ENCODE measurements at places on chromosomes 1 and 21.

DNA sequence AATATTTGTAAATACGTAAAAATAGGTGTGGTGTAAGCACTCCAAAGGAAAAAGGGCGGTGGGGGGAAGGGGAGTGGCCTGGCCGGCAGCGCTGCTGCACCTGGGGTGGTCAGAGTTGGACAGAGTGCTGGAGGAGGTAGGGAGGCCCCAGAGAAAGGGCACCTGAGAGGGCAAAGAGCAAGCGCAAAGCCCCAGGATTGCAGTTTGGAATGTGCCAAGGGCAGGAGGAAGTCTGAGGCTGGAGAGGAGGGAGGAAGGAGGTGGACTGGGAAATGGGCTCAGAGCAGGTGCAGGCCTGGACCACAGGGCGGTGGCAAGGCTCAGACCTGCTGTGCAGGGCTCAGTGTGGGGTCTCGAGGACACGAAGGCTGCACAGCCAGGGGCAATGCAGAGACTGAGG is 30.6 kb downstream of the LDLRAP1 start:
- no peak for DNase-seq

DNA sequence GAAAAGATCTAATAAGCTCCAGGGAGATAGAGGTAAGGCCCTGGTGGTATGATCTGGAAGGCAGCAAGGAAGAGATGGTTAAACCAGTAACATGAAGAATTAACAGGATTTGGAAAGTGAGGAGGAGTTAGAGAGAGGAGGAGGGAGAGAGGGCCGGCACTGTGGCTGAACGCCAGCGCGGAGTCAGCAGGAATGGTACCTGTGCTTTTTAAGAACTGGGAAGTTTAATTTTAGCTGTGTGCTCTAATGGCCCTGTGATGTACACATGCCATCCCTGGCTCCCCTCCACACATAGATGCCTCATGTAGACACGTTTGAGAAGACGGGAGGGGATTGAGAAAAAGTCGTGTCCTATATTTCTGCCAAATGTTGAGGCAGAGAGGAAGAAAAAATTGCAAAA is 13.8 kb upstream of the AVPR1B start:
- DNase-seq, result no peak

DNA sequence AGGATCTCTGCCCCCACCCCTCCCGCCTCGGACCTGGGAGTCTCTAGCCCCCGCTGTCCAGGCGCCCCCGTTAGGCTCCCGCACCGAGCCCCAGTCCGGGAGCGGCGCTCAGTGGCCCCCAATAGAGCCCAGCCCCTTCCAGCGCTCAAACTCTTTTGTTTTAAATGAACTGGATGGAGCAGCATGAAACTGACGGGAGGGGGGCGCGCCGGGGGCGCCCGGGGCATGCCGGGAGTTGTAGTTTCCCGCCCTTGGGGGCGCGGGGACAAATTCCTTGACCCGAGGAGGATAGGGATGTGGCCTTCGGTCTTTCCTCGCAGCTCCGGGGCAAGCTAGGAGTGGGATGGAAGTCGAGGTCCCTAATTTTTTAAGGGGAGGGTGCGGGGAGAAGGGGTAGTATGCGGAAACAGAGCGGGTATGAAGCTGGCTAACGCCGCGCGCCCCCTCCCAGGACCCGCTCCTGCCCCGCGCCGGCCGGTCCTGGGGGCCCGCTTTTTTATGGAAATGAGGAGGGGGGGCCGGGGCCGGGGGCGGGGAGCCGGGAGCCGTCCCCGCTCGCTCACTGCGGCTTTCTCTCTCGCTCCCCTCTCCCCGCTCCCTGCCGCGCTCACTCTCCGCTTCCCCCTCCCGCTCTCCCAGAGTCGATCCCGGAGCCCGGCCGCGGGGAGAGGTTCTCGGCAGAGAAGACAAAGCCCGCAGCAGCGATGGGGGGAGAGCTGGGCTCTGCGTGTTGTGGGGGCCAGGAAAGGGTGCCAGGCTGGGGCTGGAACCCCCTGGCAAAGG is at the start of gene MEX3A:
TSS of gene MEX3A (minus strand) at position 157 of the 783 bp plus-strand sequence. CDS start 467 bp downstream, outside the sequence.
- DNase-seq, result no peak

GRCh38 chr1:221015159-221015790 is 136.0 kb downstream of the HLX start:
- DNase-seq, result no peak

DNA sequence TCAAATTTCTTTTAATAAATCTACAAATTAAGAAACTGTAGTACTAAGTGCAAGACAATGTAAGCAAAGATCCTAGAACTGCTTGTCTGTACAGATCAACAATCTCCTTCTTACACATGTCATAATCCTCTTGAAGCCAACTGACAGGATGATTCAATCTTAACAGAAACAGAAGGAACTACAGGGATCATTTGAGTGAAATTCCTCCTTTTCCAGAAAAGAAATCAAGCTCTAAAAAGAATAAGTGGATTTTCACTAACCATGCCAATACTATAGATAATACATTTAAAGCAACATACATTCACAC is 53.2 kb downstream of the RAB3GAP2 start:
- no peak for DNase-seq

DNA sequence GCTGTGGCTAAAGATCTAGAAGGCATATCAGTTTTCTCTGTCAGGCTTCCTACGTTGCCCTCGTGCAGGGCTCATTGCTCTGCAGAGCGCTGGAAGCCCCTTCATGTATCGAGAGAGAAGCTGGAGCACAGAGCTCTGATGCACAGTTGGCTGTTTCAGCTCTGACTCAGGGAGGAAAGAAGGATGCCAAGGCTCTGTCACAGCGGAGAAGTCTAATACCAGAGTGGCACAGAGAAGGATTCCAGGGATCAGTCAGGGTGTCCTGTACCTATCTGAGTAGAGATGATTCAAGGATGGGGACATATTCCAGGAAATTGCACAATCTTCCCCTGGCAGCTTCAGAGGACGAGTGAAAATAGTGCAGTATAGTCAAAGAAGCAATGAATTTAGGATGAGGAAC is 179.2 kb upstream of the FMN2 start:
- no peak for DNase-seq

DNA sequence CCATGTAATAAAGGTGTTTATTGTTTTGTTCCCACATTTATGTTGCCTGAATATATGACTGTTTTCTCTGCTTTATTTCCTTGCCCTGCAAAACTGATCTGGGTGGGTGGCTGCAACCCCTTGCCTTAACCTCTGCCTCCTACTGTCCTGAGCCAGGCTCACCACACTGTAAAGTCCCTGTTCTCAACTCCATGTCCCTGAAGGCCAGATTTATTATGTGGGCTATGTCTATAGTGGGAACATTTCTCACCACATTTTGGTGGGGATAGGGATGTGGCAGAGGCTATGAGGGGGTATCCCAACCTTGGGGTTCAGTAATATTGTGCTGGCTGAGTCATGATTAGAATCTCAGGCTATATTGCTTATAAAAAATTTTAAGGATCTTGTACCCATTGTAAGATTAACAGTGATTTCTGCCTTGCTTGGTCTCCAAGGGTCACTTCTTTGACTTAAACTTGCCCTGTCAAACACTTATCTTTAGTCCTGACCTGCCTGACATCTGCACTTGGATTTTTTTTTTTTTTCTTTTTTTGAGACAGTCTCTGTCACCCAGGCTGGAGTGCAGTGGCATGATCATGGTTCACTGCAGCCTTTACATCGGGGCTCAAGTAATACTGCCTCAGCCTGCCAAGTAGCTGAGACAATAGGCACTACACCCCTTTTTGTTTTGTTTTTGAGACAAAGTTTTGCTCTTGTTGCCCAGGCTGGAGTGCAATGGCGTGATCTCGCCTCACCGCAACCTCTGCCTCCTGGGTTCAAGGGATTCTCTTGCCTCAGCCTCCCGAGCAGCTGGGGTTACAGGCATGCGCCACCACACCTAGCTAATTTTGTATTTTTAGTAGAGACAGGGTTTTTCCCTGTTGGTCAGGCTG is 3.6 kb downstream of the RPS8 start:
- no peak for DNase-seq

DNA sequence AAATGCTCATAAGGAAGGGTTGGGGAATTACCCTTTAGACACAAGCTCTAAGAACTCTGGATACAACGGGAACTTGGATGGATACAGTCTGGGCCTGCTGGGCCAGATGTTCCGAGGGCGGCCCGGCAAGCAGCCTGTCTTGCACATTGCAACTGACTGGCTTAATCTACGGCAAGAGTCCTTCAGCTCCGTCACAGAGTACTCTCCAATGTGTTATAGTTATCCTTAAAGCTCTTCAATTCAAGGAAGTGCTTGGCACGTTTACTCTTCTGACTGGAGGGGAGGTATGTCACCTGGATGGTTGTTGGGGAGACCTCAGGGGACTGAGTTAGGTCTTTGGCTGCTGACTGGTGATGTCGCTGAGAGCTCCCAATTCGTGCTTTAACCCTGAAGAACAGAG is 1.1 kb upstream of the CFAP141 start:
- no peak for DNase-seq

GRCh38 chr1:203797216-203797615 is 1.8 kb downstream of the ZBED6 start:
- DNase-seq, result no peak

DNA sequence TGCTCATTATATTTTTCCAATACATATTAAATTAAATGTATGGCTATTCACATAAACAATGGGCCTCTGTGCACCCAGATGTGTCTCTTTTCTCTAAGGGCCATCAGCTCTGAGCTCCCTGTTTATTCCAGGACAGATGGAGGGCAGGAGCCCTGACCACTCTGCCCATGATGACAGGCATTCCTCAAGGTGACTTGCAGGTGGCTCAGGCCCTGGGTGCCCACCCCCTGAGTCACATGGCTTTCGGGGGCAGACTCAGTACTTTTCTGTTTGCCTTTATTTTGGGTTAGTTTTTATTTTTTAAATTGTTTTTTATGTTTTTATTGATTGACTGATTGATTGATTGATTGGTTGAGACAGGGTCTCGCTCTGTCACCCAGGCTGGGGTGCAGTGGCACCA is 6.4 kb upstream of the LRP8 start:
- DNase-seq, result no peak

DNA sequence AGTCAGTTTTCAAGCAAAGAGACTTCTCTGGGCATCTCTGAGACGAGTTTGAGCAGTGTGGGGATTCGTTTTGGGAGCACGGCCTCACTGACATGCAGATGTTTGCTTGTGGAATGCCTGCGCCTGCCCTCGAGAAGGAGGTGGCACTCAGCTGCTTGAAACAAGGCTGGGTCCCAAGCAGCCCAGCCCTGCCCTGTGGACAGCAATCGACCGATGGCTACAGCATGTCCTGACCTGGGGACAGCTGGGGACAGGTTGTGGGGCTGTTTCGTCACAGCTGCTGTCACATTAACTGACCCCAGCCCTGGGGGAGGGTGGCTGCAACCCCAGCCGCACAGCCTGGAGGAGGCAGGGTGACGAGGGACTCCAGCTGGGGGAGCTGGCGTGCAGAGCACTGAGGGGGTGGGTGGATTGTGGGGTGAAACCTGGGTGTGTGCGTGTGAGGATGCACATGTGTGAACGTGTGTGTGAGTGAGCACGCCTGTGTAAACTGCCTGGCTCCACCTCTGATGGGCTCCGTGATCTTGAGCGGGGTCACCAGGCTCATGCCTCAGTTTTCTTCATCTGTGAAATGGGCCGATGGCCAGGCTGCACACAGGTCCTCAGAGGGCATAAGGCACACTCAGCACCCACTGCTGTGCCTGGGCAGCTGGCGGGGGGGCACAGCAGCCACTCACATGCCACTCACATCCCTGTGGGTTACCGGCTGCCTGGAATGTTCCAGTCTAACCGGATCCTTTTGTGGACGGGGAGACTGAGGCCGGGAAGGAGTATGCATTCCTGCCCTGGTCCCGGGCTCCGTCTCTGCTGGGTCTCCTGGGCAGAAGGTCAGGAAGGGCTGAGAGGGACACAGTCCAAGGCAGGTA is 49.3 kb downstream of the COL18A1 start:
- DNase-seq, result no peak
